Fibroblast of skin of right quadriceps (primary cell): ENCODE measurements at places on chromosomes 6 and 20.
A peak's percentile ranks its signal among the peaks of the same experiment; 100 is the strongest.

- DNase-seq: no peak
These were observed 315.3 kb downstream of the KIF16B start for GRCh38 chr20:16257813-16258430.

DNA sequence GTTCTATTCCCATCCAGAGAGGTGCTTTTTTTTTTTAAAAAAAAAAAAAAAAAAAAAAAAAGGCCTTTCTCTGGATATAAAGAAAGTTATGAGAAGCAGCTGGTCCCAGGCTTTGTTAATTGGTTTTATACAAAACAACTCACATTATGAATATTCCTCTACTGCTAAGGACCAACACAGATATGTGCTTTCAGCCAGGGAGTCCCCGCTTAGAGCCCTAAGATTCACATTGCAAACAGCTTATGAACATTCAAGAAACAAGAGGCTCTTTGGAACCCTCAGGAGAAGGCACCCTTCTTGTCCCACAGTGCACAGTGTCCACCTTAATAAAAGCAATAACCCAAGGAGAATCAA lies 53.5 kb upstream of the GPR31 start:
- no peak for DNase-seq

GRCh38 chr6:141364232-141364631 lies 768.5 kb upstream of the GJE1 start:
- no peak for DNase-seq

- DNase-seq: no peak
These were observed 479 bp downstream of the SLC39A7 start for GRCh38 chr6:33201147-33201545.

DNA sequence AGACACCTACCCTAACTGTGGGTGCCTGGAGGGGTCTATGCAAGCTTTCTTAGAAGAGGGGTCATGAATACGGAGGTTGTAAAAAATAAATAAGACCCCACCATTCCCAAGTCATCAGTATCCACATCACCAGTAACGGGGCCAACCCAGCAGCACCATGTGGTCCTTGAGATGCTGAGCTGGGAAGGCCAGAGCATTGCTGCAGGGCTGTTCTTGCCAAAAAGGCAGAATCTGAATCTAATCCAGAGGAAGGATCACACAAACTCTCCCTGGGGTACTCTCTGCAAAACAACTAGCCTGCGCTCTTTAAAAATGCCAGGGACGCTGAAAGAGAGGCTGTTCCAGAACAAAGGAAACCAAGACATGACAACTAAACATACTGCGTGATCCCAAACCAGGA lies 43.2 kb downstream of the SSR1 start:
- no peak for DNase-seq

DNA sequence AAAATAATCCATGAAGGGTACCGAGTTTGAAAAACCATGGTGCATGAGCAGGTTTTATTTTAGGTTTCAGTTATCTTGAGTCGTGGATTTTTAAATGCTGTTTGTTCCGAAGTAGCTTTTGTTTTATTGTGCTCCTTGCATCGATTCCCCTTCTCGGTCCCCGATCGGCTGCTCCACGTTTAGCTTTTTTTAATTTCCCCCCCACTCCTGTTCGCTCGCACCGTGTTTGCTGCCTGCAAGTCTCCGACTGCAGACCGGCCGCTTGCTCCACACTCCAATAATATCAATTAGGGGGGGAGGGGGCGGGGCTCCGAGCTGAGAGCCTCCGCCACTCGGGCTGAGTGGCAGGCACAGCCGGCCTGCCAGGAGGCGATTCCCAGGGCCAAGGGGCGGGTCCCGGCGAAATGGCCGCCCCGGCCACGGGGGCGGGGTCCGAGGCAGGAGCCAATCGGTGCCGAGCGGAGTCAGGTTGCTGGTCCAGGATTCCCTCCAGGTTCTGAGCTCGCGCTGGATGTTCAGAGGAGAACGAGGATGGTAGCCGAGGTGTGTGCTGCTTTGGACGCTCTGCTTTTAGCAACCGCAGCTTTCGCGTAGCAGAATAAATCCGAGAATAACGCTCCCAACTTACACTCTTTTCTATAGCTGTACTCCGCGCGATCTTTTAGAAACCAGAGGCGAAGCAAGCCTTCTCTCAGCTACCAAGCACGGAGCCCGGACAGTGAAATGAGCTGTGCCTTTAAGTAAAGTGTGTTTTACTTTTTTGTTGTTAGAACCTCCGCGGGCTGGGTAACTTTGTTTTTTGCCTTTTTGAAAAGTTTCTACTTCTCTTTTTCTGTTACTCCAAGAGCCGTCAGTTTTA lies at the start of gene EPHA7:
TSS of gene EPHA7 (minus strand) at position 256 of the 859 bp plus-strand sequence. CDS start at position 38, 218 bp downstream.
- peak; percentile 90 for DNase-seq

GRCh38 chr20:60144404-60144803 lies 186.2 kb downstream of the CDH26 start:
- DNase-seq: no peak

GRCh38 chr6:3746119-3746691 lies 5.3 kb downstream of the PXDC1 start:
- DNase-seq: no peak

DNA sequence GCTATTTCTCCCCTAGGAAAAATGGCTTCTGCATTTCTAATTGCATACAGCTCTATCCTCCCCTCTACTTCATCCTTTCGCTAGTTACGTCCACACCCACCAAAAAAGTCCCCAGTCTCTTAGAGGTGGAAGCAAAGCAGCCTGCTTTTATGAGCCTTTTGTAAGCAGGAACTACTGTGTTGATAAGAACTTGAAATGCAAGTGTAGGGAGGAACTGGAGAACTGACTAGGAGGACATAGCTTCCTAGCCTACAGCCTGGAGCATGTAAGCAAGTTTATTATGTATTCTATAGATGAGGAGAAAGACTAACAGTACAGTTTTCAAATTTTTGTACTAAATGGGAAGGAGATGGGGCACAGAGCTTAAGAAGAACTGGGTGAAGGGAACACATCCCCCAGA lies 10.3 kb downstream of the ARHGAP18 start:
- DNase-seq: no peak

- DNase-seq: no peak
These were observed 6.8 kb upstream of the ADTRP start for GRCh38 chr6:11785415-11785773.

DNA sequence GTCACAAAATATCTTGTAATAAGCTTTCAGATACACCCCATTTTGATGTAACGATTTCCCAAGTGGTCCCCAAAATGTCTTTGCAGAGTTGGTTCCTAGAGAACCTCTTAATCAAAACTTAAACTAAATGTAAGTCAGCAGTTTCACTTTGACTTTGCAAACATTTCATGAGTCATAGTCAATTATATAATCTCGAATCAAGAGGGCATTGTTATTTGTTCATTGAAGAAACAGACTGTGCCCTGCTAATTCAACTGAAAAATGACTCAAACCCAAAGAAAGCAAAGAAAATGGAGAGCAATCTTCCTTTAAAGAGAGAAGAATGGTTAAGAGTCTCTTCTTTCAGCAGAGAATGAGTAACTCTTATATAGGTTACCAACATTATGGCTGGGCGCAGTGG lies 58.3 kb downstream of the IPCEF1 start:
- DNase-seq: no peak

DNA sequence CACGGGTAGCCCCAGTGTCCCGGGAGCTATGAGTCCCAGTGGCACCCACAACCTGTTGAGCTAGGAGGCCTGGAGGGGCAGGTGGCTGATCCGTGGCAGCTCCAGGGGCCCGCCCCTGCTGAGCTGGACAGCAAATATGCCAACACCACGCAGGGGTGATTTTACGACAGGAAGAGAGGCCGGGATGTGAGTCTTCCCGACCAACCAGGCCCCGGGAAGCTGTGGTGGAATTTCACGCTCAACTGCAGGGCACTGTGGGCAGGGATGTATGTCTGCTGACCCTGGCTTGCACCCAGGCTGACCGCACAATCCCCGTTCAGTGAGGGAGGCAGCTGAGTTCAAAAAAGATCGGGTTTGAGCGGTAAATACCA lies 183.9 kb downstream of the ERMARD start:
- DNase-seq: no peak

GRCh38 chr6:134223796-134224420 lies 94.0 kb downstream of the SGK1 start:
- DNase-seq: peak; percentile 47

DNA sequence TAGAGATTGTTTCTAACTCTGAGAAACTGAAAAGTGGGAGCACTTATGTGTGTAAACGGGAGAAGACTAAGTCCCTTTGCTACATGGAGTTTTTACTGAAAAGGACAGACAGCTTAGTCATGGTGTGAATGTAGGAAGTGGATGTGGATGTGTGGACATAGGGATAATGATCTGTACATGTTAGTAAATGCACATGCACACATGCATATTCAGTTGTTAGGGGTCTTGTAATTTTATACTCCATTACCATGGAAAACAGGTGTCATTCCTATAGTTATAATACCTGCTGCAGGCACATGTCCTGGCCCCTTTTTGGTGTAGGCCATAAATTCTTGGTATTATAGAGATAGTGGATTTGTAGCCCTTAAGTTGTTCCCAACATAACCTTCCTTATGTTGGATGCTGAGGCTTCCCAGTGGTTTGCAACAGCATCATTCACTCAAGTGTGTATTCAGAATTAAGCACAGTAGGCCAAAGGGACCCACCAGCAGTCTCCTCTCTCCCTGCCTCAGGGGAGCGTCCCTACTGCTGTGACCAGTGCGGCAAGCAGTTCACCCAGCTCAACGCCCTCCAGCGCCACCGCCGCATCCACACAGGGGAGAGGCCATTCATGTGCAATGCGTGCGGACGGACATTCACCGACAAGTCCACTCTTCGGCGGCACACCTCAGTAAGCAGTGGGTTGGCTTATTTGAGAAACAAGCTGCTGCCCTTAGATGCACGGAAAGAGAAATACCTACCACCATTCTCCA lies 7.3 kb downstream of the GZF1 start:
- DNase-seq: no peak

GRCh38 chr6:80010288-80010687 lies 5.8 kb downstream of the TTK start:
- no peak for DNase-seq

DNA sequence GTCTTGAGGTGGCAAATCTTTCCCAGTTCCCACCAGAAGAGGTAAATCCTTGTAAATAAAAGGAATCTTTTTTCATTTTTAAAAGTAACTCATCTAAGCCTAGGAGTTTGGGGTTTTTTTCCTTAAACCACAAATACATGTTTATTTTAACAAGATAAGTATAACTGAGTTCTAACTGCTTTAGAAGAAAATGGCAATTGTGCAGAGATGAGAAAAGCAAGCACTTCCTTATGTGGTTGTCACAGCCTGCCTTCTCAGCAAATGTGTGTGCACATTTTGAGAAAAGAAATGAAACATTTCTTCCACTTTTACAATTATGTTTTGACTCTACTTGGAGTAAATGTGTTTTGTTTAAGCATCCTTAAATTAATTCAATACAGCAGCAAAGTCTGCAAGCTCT lies 17.7 kb downstream of the HCK start:
- DNase-seq: no peak

DNA sequence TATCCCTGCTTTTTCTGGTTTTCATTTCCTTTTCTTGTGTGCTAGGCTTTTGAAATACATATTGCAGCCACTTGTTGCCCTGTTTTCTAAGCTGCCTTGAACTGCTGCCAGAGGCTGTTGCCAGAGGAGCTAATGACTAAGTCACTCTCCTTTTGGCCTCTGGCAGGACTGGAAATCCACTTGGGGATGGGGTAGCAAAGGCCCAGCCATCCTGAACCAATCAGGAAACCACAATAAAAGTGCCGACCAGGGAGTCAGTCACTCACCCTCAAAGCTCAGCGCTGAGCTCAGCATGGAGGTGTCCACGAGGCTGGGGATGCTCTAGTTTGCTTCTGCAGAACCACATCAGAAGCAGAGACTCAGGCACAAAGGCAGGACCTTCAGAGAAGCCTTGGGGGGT lies 813.0 kb downstream of the DHX35 start:
- peak; percentile 71 for DNase-seq

- DNase-seq: peak; percentile 25
These were observed 636.9 kb downstream of the MMUT start for GRCh38 chr6:48826152-48826515.

- DNase-seq: peak; percentile 90
These were observed 279.7 kb downstream of the UST start for GRCh38 chr6:149026530-149026942.

- DNase-seq: no peak
These were observed 108.7 kb downstream of the KIF13A start for GRCh38 chr6:17878734-17879133.

GRCh38 chr6:169575365-169575764 lies 126.5 kb downstream of the WDR27 start:
- DNase-seq: no peak

GRCh38 chr6:122833021-122833491 lies 44.0 kb downstream of the SMPDL3A start:
- no peak for DNase-seq

DNA sequence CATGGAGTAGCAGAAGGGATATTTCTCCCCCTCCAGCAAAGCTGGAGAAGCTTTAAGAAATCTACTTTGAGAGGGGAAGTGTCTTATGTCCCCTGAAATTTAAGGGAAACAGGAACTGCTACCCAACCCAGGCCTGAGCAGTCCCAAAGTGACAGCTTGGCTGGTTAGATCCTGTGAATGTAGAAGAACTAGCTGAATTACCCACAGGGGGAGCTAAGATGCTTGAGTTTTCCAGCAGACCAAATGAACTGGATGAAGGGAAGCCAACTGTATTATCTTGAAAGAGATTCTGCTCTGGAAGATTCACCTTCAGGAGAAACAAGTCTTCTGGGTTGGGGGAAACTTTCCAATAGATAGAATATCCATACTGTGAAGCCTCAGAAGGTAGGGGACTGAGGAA lies 303.3 kb upstream of the MMS22L start:
- peak; percentile 48 for DNase-seq

DNA sequence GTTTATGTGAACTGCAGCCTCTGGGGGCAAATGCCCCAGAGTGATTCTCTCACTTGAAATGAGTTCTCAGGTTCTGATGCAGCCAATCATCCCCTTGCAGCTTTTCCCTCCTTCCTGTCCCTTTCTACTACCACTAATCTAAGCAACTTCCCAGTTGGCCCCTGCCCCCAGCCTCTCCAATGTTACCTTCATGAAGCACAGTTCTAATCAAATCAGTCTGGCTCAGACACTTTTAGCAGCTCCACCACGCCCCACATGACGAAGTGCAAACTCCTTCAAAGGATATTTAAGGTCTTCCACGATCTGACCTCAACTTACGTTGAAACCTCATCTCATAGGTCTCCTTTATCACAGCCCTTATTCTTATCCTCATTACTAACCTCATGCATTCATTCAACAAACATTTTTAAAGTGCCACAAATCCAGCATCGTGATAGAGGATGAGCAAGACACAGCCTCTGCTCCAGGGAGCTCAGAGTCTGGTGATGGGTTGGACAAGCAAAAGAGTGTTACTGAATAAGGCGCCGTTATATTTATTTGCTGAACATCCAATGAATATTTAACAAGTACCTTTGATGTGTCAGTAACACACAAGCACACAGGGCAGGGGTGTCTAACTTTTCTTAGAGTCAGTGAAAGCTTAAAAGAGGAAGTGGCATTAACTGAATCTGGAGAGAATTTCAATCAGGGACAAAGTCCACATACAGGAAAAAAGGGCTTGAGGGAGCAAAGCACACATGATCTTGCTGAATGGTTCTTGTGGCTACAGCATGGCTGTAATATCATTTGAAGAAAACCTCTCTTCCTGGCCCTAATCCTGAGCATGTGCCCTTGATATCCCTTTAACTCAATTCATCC lies 20.4 kb upstream of the DTNBP1 start:
- DNase-seq: no peak
